A549 treated with AZD2906 at 1 μM for 4 hours (cell line): ENCODE measurements at places on chromosomes 6 and 20. TPM values are rescaled to one million over a fixed set of nuclear protein-coding genes. Genes with fewer than 3 reads are reported as not detected.

Gene TREML4
- total RNA-seq, result not detected in 5 replicates

Gene TRIM10
- 0.01 TPM in 1 of 5 replicates, not detected in the others for total RNA-seq

Gene SLC22A1
- 0.73 to 2.3 TPM (median 1.7 TPM) in 5 replicates for total RNA-seq

Gene SLA2
- 0.06 to 0.15 TPM (median 0.13 TPM) in 5 replicates for total RNA-seq

Gene LY6G5C
- total RNA-seq, result 1.2 to 1.7 TPM (median 1.4 TPM) in 5 replicates
